ENCODE measurements at places on chromosomes 1 and 21.

GRCh38 chr1:219495737-219496408, 117.0 kb downstream of the ZC3H11B start:
- DNase-seq: no peak

DNA sequence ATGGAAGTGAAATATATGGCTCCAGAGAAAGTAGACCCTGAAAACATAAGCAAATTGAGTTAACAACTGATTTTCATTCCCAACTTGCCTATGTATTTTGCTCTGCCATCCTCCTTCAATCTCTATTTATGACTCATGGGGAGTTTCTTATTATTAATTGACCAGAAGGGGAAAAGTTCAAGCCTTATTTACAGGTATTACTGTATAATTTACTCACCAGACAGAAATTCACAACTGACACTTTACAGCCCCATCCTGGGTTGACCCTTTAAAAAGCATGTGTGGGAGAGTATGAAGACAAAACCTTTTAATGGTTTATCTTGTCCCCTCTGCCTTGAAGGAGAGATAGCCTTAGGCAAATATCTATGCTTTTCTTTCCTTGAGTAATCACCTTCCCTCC, 39.8 kb upstream of the C1orf53 start:
- DNase-seq: no peak

GRCh38 chr1:61121631-61122030, 39.3 kb downstream of the NFIA start:
- no peak for DNase-seq

GRCh38 chr1:162755306-162755705, 35.2 kb upstream of the HSD17B7 start:
- no peak for DNase-seq

- peak; percentile 49 for DNase-seq
Observed at GRCh38 chr1:204084247-204084772, 11.4 kb downstream of the SOX13 start.

DNA sequence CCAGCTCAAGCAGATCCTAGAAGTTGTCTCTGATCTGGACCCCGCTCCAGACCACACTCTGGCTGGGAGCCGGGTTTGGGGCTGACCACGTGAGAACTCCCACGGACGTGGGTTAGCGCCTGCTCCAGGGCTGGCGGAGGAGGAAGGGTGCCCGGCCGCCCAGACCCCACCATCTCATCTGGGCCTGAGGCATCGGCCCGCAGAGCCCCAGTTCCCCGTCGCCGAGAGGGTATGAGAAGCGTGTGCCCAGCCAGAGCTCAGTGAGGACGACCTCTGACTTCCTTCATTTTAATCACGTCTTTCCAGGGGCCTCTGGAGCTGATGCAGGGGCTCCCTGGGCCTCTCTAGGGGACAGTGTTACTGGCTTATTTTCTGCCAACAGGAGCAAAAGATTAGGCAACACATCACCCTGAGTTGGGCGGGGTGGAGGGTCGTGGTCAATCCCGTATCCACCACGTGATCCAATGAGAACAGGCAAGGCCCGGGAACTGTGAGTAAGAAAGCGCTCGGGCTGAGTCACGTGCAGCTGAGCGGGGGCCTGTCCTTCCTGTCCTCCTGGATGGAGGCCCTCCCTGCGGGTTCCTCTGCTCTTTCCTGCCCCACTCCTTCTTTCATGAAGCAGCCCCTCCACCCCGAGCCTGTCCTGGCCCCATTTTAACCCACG, 81.1 kb downstream of the SIK1 start:
- DNase-seq: no peak

- DNase-seq: no peak
Observed at GRCh38 chr21:37627074-37627473, 260.5 kb downstream of the DYRK1A start.

DNA sequence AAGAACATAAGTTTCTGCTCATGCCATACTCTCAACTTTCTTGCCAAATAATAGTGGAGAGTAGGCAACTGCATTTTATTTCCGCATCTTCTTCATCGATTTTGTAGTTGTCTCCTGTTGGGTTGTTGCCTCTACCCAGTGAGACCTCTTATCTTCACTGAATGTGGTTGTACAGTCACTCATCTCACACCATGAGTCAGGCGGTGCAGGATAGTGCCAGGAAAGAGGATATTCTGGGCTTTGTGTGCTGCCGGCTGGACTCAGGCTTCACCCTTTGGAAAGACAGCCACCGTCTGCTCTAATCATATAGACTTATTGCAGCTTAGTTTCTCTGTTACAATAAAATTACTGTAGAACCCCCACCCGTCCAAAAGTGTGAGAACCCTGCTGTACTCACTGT, 154.3 kb upstream of the USP24 start:
- DNase-seq: no peak

GRCh38 chr1:52345252-52345651, 20.8 kb downstream of the CC2D1B start:
- no peak for DNase-seq

DNA sequence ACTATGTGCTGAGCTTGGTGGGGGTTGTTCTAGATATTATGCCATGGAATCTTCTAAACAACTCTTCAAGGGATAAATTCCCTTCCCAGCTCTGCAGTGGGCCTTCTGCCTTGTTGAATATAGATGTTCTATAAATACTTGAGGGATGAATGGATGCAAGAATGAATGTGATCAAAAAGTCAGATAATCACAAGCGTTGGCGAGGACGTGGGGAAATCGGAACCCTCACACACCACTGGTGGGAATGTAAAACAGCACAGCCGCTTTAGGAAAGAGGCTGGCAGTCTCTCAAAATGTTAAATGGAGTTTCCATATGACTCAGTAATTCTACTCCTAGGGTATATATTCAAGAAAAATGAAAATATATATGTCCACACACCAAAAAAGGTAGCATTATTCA, 19.0 kb downstream of the SDC3 start:
- no peak for DNase-seq

Data from putamen (tissue), 1 donor.